T-helper 2 cell (primary cell): ENCODE measurements at places on chromosomes 4 and X.

GRCh38 chr4:6470502-6471306 lies 1.7 kb downstream of the PPP2R2C start:
- DNase-seq = peak; percentile 9

- DNase-seq = no peak
Measured at GRCh38 chr4:89109841-89110540, 1.3 kb upstream of the TIGD2 start.

DNA sequence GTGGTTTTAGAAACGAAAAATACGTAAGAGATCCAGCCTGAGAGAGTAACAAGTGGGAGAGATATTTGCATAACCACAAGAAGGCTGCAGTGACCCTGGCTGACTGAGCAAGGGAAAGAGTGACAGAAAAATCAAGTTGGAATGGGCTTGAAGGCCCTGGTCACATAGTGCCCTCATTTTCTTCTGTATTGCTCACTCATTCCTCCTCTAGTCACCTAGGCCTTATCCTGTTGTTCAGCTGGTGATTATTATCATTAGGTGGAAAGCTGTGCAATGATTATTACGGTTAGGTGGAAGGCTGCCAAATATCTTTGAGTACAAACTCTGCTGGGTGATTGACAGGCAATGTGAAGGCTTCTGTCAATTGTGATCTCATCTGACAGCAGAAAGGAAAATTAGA lies 2384.1 kb downstream of the PCDH7 start:
- no peak for DNase-seq

DNA sequence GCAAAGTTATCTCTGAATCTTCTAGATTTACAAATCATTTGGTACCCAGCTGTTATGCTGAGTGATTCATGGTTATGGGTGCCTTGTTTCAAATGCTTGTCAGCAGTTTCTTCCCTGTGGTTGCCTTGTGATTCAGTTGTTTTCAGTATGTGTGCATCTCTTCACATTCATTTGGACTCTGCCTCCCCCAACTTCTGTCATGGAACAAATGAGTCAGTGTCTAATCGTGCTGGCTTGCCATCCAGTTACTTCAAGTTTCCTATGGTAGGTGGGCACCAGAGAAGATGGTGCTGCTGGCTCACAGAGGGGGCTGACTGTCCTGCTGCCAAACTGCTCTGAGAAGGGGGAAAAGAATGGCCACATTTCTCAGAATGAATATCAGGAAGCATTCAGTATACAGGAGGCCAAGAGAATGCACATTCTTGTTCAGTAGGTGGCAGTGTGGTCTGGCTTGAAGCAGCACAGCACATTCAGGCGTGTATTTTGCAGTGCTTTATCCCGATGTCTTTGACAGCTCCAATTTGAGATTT lies 260.9 kb downstream of the GLUD2 start:
- DNase-seq = peak; percentile 94

DNA sequence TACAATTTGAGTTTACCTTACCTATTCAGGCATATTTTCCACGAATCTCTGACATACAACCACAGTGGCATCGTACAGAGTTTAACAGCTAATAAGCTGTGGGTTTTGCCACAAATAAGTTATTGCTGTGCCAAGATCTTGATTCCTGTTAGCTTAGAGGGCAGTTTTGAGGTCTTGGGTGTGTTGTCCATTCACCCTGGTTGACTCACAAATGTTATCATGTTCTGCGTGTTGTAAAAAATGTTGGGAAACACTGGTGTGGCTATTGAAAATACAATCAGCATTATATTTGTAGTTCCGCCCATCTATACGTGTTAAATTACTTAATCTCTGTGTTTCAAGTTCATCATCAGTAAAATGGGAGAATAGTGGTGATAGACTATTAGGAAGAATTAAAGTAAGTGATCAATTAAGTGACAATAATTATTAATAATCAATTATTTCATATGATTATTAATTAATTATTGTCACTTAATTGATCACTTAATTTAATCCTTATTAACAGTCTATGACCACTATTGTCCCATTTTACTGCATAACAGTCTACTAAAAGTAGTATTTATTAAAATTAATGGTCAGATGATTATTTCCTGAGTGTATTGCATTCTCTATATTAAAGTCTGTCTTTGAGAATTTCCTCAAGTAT lies 96.3 kb downstream of the TMA16 start:
- DNase-seq = no peak

DNA sequence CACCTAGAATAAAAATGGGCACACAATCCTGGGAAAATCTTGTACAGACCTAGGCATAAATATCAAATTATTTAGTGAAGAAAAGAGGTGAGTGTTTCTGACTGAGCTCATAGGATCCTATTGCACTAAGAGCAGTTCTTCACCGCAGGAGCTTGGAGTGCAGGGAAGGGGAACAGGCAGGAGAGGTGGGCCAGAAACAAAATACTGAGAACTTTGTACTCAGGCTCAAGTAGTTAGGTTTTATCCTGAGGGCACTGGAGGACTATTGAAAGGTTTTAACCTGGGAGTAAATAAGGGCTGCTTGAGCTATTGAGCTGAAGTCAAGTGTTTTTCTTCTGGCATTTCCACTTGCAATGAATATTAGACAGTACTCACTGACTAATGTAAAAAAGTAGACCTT lies 12.2 kb downstream of the EPHA5 start:
- DNase-seq = no peak

DNA sequence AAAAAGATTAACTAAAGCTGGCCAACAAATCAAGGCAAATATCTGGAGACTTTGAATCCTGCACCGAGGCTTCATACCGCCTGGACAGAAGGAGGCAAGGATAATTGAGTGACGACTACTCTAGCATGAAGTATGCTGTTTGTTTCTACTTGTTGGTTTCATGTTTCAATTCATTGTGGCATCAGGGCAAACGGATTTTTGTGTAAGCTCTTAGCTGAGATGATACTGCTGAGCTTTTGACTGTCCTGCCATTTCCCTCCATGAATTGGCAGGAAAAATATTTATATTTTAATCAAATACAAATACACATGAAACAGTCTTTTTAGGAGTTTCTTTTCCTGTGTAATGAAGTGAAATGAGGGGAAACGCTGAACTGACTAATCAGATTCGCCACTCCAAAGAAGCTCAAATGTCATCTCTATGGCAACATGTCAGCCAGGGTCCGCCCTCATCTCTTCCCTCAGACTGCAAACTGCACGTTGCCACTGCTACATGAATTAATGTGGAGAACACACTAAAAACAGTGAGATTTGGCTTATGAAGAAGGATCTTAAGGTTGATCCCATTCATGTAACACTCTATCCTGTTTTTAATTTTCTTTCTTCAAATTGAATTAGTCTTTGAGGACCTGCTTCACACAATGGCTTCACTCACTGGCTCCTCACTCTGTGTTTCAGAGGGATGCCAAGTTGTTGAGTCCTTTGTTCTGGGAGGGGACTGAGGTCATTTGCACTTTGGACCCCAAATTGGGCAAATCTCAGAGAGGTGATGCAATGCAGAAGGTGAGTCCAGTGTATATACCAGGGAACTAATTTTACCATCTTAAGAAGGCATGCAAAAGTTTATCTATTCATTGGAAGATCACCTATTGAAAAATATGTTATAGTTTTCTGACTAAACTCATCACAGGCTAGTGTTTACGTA lies 149.6 kb upstream of the MID1 start:
- DNase-seq = no peak

GRCh38 chrX:24371391-24371972 lies 11.0 kb downstream of the SUPT20HL1 start:
- peak; percentile 33 for DNase-seq
